ENCODE measurements at places on chromosomes 1 and 21.

GRCh38 chr1:184568148-184568547 is 181.3 kb downstream of the C1orf21 start:
- no peaks in the 10 kb centered on the region for H3K36me3 ChIP-seq
- no peak overlapping the region for H3K27ac ChIP-seq
- no peak overlapping the region for H3K4me3 ChIP-seq
- H3K27me3 ChIP-seq: no peaks in the 10 kb centered on the region

GRCh38 chr1:167708940-167709389 is 12.8 kb upstream of the MPZL1 start:
- H3K4me1 ChIP-seq: no peaks in the 10 kb centered on the region
- H3K36me3 ChIP-seq: no peaks in the 10 kb centered on the region
- H3K4me3 ChIP-seq: no peak overlapping the region
- no peak overlapping the region for H3K27ac ChIP-seq
- no peaks in the 10 kb centered on the region for H3K27me3 ChIP-seq

DNA sequence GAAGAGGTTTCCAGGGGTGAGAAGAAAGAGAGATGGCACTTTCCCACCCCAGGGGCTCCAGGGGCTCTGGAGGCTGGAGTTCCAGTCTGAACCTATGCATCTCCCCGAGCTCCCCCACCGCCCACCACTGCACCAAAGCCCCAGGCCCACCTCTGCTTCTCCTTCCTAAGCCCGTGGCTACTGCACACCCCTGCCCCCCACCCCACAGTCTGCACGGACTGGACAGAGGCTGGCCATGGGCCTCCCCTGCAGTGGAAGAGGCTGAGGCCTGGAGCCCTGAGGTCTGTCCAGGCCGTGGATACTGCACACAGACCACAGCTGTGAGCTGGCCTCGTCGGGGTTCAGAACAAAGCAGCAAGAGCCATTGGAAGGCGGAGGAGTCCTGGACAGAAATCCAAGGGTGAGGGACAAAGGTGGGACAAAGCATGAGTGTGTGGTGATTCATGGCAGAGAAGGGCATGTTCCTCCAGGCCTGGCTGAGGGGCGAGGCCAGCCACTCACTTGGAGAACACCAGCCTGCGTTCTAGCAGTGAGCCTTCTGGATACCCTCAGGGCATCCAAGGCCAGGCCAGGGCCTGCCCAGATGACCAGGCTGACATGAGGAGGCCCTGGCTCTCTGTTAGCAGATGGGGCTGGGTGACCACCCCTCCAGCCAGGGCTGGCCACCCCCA is 244.8 kb upstream of the VAMP3 start:
- no peak overlapping the region for H3K27ac ChIP-seq
- no peak overlapping the region for H3K4me3 ChIP-seq
- DNase-seq: no peak
- no peaks in the 10 kb centered on the region for H3K4me1 ChIP-seq
- H3K36me3 ChIP-seq: no peaks in the 10 kb centered on the region
- H3K27me3 ChIP-seq: no peaks in the 10 kb centered on the region

- no peak overlapping the region for H3K4me3 ChIP-seq
- peaks cover 9% of the 10 kb centered on the region for H3K4me1 ChIP-seq
- peaks cover 16% of the 10 kb centered on the region for H3K27me3 ChIP-seq
- no peak for DNase-seq
These were observed 270.8 kb downstream of the FOXD2 start for GRCh38 chr1:47708658-47709018.

GRCh38 chr1:94321662-94322061 is 84.3 kb upstream of the ARHGAP29 start:
- H3K36me3 ChIP-seq: no peaks in the 10 kb centered on the region
- peak; percentile 71 for DNase-seq
- H3K4me1 ChIP-seq: peaks cover 8% of the 10 kb centered on the region
- peak overlapping the region; percentile 53 for H3K27ac ChIP-seq

DNA sequence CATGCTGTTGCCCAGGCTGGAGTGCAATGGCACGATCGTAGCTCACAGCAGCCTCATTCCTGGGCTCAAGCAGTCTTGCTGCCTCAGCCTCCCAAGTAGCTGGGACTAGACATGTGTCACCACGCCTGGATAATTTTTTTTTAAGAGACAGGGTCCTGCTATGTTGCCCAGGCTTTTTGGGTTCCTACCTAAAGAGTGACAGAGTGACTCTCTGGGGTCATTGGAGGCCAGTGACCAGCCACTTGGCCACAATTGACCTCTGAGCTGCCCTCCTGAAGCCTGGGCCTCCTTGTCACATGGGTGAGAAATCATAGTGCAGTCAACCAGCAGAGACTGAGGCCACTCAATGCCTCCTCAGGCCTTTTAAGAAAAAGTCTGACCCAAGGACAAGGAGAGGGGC is 5.7 kb downstream of the DIO1 start:
- H3K4me1 ChIP-seq: peaks cover 9% of the 10 kb centered on the region
- H3K27ac ChIP-seq: no peak overlapping the region
- DNase-seq: no peak
- no peaks in the 10 kb centered on the region for H3K27me3 ChIP-seq

GRCh38 chr1:63848733-63849132 is 74.9 kb downstream of the ROR1 start:
- no peaks in the 10 kb centered on the region for H3K36me3 ChIP-seq
- no peak for DNase-seq
- no peaks in the 10 kb centered on the region for H3K27me3 ChIP-seq
- H3K4me1 ChIP-seq: no peaks in the 10 kb centered on the region

GRCh38 chr1:149843431-149844041 is 55.8 kb upstream of the BOLA1 start:
- DNase-seq: peak; percentile 4
- H3K4me3 ChIP-seq: peak overlapping the region; percentile 46
- no peaks in the 10 kb centered on the region for H3K36me3 ChIP-seq
- peaks cover 3% of the 10 kb centered on the region for H3K4me1 ChIP-seq
- peak overlapping the region; percentile 87 for H3K27ac ChIP-seq
- no peaks in the 10 kb centered on the region for H3K27me3 ChIP-seq

DNA sequence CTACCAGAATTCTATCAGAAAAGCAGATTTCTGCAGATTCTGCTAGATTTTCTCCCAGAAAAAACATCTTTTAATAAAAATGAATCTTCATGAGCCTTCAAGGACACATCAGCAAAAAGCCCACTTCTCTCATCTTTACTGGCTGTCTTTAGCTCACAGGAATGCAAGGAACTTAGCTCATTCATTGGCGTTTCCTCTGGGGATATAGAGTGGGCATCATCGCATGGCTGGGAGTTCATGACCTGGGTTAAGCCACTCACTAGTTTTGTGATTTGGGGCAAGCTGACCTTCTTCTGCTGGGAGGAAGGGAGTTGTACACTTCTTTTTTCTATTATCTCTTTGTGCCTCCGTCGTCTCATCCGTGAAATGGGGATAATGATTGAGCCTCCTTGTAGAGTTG is 149.7 kb downstream of the KAZN start:
- H3K36me3 ChIP-seq: no peaks in the 10 kb centered on the region
- H3K4me1 ChIP-seq: no peaks in the 10 kb centered on the region
- no peak overlapping the region for H3K4me3 ChIP-seq
- no peaks in the 10 kb centered on the region for H3K27me3 ChIP-seq

- DNase-seq: no peak
- H3K27me3 ChIP-seq: no peaks in the 10 kb centered on the region
- no peak overlapping the region for H3K27ac ChIP-seq
- H3K4me1 ChIP-seq: no peaks in the 10 kb centered on the region
- no peak overlapping the region for H3K4me3 ChIP-seq
These were observed 26.1 kb downstream of the KCNJ15 start for GRCh38 chr21:38282921-38283320.

DNA sequence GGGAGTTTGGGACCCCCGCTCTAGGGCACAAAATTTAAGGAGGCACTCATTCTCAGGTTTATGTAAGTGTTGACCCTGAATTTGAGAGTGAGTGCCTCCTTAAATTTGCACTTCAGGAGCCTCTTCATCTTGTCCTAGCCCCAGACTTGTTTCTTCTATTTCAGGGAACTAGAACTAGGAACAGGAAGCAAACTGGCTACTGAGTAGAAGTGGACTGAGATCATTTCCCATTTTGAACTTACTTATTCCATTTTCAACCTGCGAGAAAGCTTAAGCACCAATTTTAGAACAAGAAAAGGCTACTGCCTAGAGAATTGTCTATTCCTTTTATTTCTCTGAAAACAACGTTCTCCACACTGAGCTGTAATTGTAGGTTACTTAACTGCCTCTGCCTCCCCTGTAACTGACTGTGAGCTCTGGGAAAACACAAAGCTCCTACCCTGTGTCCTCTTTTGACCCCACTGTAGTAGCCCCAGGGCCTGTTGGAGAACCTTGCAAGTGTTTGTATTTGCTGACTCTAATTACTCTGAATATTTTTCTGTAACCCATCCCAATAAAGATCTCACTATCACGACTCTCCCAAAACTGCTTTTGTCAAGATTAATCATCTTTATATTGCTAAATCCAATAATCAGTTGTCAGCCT is 2.5 kb downstream of the PPT1 start:
- no peak overlapping the region for H3K27ac ChIP-seq
- H3K4me3 ChIP-seq: no peak overlapping the region
- no peak for DNase-seq
- H3K4me1 ChIP-seq: no peaks in the 10 kb centered on the region
- no peaks in the 10 kb centered on the region for H3K36me3 ChIP-seq

GRCh38 chr1:234665975-234666605 is 56.1 kb upstream of the IRF2BP2 start:
- H3K4me1 ChIP-seq: peaks cover under 1% of the 10 kb centered on the region
- H3K27ac ChIP-seq: no peak overlapping the region
- no peaks in the 10 kb centered on the region for H3K36me3 ChIP-seq
- no peak for DNase-seq
- no peaks in the 10 kb centered on the region for H3K27me3 ChIP-seq

DNA sequence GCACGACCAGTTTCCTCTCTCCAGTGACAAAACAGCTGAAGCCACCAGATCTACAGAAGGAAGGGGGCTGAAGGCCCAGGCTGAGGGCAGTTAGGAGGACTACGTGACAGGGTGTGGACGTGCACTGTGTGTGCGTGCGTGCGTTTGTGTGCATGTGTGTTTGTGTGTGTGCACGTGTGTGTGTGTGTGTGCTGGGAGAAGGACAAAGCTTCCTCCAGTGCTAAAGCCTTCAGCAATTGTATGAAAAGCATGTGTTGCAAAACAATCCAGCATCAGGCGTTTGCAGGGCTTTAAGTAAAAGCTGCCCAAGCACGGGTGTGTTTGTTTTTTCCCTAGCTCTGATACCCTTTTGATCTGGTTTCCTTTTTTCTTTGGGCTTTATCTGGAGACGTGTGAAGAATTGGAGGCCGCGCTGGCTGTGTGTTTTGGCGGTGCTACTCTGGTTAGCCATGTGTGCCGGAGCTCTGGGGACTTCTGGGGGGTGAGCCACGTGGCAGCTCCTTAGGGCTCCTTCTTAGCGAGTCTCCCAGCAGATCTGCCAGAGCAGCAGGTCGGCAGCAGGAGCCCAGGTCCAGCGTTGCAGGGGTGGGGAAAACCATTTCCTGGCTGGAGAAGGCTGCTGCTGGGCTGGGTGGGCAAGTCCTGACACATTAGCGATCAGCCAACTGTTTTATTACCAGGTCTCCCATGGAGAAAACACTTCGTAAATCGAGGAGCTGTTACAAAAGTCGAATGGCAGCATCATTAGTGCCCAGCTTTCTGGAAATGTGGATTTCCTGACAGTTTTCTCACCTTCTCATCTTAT is 73.4 kb downstream of the UCK2 start:
- H3K27me3 ChIP-seq: no peaks in the 10 kb centered on the region
- no peak overlapping the region for H3K4me3 ChIP-seq
- DNase-seq: peak; percentile 64
- H3K4me1 ChIP-seq: no peaks in the 10 kb centered on the region
- H3K36me3 ChIP-seq: no peaks in the 10 kb centered on the region

GRCh38 chr1:39230261-39231190 is 26.0 kb downstream of the MACF1 start:
- no peaks in the 10 kb centered on the region for H3K36me3 ChIP-seq
- H3K4me3 ChIP-seq: no peak overlapping the region
- peak; percentile 16 for DNase-seq
- no peaks in the 10 kb centered on the region for H3K27me3 ChIP-seq
- H3K4me1 ChIP-seq: no peaks in the 10 kb centered on the region

DNA sequence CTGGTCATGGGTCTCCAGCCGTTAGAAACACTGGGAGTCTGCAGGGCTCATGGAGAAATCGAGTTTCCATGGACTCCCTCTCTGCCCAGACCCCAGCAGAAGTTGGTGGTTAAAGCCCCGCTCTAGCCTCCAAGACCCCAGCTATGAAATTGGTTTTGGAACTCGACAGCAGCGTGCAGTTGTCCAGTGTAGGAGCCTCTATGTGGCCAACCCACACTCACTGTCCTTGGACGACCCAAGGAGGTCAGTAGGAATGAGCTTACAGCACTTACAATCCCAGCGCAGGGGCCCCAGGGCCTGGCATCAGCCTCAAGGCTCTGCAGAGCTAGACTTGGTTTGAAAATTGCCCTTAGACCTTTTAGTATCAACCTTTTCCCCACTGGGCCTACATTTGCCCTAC is 3.2 kb upstream of the PRDM16 start:
- H3K4me3 ChIP-seq: no peak overlapping the region
- no peaks in the 10 kb centered on the region for H3K36me3 ChIP-seq
- peaks cover 54% of the 10 kb centered on the region for H3K27me3 ChIP-seq

DNA sequence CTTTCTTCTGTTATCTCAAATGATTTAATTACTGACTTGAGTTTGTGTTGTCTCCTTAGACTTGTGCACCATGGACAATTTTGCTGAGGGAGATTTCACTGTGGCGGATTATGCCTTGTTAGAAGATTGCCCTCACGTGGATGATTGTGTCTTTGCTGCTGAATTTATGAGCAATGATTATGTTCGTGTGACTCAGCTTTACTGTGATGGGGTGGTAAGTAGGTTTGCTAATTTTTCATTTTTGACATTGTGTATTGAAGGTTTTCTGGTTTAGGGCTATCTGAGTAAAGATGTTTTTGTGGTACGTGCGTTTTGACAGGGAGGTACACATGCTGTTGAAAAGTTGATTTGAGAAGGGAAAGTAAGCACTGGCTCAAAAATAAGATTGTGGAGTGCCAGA is 14.1 kb downstream of the TTC3 start:
- H3K27ac ChIP-seq: no peak overlapping the region
- no peak for DNase-seq
- H3K4me3 ChIP-seq: no peak overlapping the region

- no peaks in the 10 kb centered on the region for H3K27me3 ChIP-seq
- H3K36me3 ChIP-seq: no peaks in the 10 kb centered on the region
- H3K27ac ChIP-seq: no peak overlapping the region
- no peak overlapping the region for H3K4me3 ChIP-seq
- no peaks in the 10 kb centered on the region for H3K4me1 ChIP-seq
- no peak for DNase-seq
These were observed 56.0 kb downstream of the RUNX3 start for GRCh38 chr1:24874056-24874455.

GRCh38 chr21:38048167-38048566 is 131.9 kb upstream of the KCNJ6 start:
- H3K27me3 ChIP-seq: no peaks in the 10 kb centered on the region
- H3K27ac ChIP-seq: no peak overlapping the region
- H3K36me3 ChIP-seq: no peaks in the 10 kb centered on the region

All from prostate gland (tissue), 2 donors.